ENCODE measurements at places on chromosomes 4 and X.

- no peak for DNase-seq
Measured at GRCh38 chrX:54030329-54030728, 13.9 kb downstream of the PHF8 start.

GRCh38 chr4:1006856-1007255 is 4.6 kb upstream of the FGFRL1 start:
- DNase-seq, result no peak

- no peak for DNase-seq
Measured at GRCh38 chr4:125319311-125319710, 4.6 kb downstream of the FAT4 start.

DNA sequence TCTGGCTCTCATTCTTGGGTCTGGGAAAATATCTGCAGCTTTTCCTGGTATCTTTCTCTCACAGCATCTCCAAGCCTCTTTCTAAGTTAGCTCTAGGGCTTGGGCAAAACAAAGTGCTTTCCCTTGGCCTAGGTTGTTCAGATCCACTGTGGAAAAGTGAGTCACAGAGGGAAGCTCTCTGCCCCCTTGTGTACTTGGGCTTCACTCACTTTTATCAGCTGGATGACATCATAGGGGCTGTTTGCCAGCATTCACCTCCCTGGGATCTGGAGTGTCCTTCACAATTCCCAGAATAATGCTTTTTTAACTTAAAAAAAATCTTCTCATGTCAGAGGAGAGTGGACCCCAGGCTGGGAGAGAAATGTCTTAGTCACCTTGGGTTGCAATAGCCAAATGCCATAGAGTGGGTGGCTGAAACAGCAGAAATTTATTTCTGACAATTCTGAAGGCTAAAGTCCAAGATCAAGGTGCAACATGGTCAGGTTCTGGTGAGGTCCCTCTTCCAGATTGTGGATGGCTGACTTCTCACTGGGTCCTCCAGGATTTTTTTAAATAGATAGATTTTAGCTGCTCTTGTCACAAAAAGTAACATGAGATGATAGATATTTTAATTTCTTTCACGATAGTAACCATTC is 247.8 kb downstream of the SH2D1A start:
- DNase-seq, result no peak

DNA sequence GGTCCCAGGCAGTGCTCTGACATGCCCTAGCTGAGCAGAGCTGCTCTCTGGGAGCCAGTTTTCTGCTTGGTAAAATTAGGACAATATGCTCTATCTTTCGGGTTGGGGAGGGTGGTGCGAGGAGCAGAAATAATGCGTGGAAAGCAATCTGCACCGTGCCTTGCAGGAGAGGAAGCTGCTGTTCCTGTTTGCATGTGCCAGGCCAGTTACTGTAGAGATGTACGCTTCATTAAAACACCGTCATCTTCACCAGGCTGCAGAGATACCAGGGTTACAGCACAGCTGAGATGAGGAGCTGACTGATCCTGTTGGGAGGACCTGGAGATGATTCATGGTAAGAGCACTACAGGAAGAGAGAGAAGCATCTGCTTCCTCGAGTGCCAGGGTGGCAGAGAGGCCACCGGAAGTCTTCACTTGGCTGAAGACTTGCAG is 29.5 kb upstream of the IRF2 start:
- no peak for DNase-seq

- no peak for DNase-seq
Measured at GRCh38 chr4:77104388-77104787, 28.6 kb upstream of the CCNI start.

GRCh38 chr4:26836539-26836938 is 24.1 kb upstream of the STIM2 start:
- no peak for DNase-seq

GRCh38 chr4:52822972-52823701 is 39.0 kb upstream of the RASL11B start:
- no peak for DNase-seq

DNA sequence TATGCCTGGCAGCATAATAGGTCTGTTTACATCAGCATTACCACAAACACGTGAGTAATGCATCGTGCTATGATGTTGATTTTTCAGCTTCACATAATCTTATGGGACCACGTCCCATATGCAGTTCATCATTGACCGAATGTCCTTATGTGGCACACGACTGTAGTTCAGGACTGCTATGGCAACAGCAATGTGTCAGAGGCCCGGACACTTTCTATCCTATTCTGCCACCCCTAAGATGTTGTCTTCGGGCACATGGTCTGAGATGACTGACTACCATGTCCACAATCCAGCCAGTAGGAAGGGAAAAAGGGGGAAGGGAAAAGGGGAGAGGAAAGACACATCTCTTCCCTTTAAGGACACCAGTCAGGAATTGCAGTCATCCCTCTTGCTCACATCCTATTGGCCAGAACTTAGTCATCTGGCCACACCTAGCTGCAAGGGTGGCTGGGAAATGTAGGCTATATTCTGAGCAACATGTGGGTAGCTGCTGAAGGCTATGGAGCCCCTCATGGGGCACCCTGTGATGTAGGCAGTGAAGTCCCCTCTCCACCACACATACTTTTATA is 196.0 kb upstream of the RBPJ start:
- no peak for DNase-seq

GRCh38 chr4:71243091-71243833 is 95.6 kb upstream of the SLC4A4 start:
- no peak for DNase-seq

DNA sequence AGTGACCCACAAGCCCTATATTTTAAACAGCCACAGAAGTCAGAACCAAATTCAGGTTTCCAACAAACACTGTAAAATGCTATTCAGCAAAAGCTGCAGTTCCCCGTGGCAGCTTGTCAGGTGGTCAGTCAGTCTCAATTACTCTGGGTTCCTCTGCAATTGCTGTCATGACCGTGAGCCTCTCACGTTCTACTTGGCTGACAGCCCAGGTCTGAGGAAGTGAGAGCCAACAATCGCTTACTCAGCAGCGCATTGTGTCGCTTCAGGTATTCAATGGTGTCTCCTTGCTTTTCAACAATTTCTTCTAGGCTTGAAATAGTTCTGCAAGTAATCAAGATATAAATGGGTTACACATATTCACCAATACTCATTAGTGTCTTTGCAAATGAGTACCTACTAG is 25.8 kb downstream of the TRIM75 start:
- no peak for DNase-seq

DNA sequence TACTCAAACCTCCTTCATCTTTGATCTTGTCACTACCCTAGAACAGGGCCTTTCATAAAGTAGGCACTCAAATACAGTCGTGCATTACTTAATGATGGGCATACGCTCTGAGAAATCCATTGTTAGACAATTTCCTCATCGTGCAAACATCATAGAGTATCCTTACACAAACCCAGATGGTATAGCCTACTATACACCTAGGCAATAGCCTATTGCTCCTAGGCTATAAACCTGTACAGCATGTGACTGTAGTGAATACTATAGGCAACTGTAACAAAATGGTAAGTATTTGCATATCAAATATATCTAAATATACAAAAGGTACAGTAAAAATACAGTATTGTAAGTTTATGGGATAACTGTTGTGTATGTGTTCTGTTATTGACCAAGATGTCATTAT is 31.9 kb downstream of the CLDN2 start:
- DNase-seq, result no peak

- DNase-seq, result no peak
Measured at GRCh38 chrX:45750639-45751038, 550.0 kb upstream of the DIPK2B start.

- no peak for DNase-seq
Measured at GRCh38 chr4:70728091-70728490, 6.3 kb downstream of the RUFY3 start.

- no peak for DNase-seq
Measured at GRCh38 chr4:40199179-40199670, 2.4 kb downstream of the RHOH start.

- DNase-seq, result no peak
Measured at GRCh38 chr4:66108898-66109297, 438.6 kb upstream of the EPHA5 start.

- no peak for DNase-seq
Measured at GRCh38 chr4:24840826-24841543, 45.6 kb downstream of the SOD3 start.

DNA sequence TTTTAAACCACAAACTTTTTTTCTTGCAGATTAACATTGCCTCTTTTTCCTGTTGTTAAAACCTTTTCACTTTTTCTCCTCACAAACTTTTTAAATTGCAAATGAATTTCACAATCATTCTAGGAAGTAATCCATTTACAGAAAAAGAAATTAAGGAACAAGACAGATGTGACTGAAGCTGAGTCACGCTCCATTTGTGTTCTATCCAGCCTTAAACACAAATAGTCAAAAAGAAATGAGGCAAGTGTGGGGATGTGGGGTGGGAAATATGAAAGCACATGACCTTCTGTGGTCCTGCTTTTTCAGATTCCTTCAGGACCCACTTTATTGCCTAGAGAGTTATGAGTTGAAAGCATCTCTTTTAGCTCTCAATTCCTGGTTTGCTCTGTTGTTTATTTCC is 197.0 kb downstream of the ADGRL3 start:
- no peak for DNase-seq

DNA sequence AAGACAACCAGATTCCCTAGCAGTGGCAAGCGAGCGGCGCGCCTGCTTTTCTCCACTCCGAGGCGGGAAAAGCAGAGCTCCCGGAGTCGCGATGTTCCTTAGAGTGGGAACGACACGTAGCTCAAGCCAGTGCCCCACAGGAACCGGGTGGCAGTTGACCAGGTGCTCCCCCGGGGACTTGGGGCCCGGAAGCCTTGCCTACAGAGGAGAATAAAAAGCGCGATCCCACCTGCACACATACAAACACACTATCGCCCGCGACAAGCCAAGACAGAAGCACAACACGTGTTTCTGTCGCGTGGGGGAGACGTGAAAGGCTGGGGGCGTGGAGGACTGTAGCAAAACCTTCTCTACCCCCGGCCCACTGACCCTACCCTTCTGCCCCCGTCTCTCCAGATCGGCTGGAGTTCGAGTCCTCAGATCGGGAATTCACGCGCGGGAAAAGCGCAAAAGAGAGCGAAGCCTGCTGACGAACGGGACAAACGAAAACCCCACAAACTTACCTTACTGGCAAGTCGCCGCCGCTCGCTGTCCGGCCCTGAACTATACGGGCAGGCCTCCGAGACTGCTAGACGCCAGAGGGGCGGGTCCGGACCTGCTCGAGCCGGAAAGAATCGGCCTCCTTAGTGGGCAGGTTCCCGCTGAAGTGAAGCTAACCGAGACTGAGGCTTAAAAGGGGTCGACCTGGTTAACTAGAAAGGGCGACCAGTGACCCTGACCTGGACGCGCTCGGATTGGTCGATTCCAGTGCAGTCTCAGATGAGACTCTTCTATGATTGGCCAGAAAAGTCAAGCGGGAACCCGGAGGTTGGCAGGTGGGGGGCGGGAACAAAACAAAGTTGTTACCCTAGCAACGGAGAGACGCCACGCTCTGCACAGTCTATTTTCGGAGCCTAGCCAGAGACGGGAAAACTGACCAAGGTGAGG is at the start of the genes DNAAF6 and NUP62CL:
DNAAF6 (plus strand) TSS at position 842 of the 927 bp plus-strand sequence. CDS start 6,265 bp downstream, outside the sequence.
NUP62CL (minus strand) TSS at position 664 of the 927 bp plus-strand sequence. CDS start 31,287 bp downstream, outside the sequence.
- DNase-seq, result no peak

DNA sequence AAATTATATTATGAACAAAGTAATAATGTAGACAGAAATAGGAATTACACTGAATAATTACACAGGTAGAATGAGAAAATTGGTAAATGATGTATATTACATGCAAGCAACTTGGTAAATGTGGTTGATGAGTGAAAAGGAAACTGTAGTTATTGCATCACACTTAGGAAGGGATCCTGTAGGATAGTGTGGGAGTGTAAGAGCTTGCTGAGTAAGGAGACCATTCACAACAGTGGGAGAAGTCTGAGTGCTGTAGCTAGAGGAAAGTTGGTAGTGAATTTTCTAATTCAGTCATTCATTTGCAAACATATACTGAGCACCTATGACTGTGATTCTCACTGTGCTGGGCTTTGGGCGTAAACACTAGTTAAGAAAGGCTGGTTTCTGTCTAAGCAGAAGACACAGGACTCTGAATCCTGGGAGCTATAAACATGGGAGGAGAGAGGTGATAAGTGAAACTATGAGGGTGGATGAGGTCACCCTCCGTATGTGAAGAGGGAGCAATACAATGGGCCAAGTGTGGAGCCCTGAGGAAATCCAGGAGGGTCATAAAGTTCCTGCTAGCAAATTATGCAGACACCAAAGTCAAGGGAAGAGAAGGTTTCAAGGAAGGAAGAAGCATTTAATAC is 14.2 kb upstream of the CPE start:
- DNase-seq, result no peak
